Stimulated activated CD4-positive, alpha-beta T cell treated with anti-CD3 and anti-CD28 coated beads, Interleukin-4, amount 100 ng/mL, for 1 hour (primary cell): ENCODE measurements at places on chromosomes 2 and 18.
A peak's percentile ranks its signal among the peaks of the same experiment; 100 is the strongest.

DNA sequence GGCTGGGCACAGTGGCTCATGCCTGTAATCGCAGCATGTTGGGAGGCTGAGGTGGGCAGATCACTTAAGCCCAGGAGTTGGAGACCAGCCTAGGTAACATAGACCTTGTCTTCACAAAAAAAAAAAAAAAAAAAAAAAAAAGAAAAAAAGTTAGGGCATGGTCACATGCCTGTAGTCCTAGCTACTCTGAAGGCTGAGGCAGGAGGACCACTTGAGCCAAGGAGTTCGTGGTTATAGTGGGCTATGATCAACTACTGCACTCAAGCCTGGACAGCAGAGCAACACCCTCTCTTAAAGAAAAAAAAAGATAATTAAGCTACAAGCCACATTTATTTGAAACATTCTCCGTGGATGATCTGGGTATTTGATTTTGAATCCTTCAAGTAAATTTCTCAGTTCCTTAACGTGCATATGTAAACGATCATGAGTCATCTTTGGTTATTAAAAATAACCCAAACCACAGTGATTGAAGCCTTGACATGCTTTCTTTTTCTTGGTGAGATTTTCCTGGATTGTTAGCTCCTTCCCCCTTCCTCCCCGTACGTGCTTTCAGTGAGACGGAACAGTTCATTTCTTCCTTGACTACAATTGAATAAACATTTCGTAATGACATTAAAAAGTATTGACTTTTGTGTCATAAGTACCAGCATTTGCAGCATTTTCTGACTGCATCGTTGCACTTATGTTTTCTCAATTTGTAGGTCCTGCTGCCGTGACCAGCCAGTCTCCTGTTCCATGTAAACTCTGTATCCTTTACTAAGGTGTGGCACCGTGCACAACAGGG is 20.3 kb downstream of the RMC1 start:
- no peak for DNase-seq

DNA sequence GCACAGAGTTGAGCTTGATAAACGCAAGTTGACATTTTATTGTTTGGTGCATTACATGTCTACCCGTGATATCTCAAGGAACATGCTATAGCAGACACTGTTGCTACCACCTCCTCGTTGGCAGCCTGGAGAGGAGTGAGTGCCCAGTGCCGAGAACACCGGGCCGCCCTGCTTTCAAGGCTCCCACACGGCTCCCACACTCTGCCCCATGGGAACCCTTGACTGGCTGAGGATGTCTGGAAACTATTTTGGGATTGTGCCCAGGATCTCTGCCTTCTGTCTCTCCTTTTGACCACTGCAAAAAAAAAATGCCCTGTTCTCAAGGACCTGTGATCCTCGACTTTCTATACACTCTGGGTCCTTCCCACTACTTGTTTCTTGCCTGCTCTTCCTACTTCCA is 21.1 kb downstream of the TET3 start:
- DNase-seq, result no peak

- no peak for DNase-seq
These were observed 188.5 kb downstream of the HDAC4 start for GRCh38 chr2:239212121-239212928.

DNA sequence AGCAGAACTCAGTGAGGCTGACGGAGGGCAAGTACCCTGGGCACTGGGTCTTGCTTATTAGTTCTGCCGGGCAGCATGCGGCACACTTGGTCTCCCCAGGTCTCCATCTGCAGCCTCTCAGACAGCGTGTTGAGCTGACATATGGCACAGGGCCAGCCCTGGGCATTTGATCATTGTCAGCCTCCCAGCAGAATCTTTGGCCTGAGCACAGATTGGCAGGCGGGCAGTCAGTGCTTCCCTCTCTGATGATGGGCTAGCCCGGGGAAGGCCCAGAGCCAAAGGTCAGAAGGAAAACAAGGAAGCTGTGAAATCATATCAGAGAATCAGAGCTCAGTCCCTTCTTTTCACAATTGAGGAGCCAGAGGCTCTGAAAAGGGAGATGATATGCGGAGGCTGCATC is 150.1 kb upstream of the LRRTM1 start:
- DNase-seq, result no peak

DNA sequence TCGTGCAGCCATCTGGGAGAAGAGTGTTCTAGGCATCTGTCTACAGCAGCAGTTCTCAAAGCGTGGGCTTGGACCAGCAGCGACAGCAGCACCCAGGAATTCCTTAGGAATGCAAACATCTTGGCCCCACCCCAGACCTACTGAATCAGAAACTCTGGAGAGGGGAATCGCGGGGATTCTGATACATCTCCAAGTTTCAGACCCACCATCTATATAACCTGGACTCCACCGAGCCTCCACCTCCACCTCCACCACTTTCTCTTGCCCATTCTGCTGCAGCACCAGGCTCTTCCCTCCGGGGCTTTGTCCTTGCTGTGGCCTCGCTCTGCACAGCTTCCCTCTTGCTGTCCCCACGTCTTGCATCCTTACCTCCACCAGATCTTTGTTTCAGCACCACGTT is 256.4 kb downstream of the BCL2 start:
- DNase-seq, result no peak

DNA sequence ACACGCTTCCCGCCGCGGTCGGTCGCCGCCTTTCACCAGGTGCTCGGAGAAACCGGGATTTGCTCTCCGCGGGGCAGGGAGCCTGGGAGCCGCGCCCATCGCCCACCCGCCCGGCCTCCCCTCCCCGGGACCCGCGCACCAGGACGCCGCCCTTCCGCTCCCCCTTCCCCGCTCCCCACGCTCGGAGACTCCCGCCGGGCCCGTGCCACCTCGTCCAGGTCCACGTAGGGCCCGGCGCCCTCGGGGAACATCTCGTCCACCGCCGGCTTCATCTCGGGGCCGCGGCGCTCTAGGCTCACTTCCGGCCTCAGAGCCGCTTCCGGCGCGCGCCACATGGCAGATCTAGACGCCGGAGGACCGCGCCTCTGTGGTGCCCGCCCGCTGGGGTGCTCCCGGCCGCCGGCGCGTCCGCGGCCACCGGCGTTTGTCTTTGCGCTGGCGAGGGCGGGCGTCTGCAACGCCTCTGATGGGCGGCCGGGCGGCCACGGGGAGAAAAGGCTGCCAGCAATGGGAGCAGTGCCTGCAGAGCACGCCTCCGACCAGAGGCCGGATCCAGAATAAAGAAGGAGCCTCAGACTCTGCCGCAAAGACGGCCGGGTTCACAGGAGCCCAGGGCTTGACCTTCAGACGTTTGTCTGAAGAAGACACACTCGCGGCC is at the start of gene COPS9:
TSS of gene COPS9 (minus strand) at position 293 of the 658 bp plus-strand sequence. CDS start at position 272, 21 bp downstream.
- DNase-seq, result peak; percentile 89

DNA sequence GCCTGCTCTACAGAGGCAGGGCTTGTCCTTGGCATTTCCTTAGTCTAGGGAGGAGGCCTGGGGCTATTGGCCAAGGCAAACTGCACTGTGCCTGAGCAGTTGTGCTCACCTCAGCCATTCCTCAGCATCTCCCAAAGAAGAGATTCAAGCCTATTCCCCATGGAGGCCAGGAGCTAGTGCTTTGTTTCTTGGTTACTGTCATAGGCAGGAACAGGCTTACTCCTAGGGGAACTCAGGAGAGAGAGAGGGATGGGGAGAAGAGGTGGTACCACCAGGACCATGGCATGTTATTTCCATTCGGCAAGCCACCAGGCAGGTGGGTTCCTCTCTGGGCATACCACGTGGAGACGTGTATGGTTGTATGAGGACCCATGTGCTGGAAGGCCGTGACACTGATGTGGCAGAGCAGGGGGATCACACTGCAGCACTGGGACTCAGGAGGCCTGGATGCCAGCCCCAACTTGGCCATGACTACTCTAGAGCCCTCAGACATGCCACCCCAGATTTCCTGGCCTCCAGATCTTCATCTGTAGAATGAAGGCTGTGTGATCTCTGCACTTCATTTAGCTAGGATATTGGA is 233.7 kb downstream of the LOXHD1 start:
- no peak for DNase-seq

GRCh38 chr2:10393640-10393982 is 54.5 kb downstream of the ODC1 start:
- no peak for DNase-seq

DNA sequence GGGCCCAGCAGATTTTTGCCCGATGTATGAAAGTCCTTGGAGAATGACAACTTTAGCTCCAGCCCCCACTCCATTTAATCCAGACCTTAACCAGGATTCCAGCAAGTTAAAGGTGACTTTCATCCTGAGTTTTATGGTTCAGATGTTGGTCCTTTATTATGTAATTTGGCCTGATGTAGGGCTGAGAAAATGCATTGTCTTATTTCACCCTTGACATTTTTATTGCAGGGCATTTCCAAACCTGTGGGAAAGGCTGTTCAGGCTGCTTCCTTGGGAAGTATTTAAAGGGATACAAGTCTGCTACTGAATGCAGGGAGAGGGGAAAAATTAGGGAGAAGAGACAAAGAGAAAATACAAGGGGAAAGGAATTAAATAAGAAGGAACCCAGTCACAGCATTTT is 48.8 kb downstream of the ASB1 start:
- DNase-seq, result no peak

GRCh38 chr18:52130624-52131301 is 209.2 kb upstream of the DCC start:
- DNase-seq, result no peak

DNA sequence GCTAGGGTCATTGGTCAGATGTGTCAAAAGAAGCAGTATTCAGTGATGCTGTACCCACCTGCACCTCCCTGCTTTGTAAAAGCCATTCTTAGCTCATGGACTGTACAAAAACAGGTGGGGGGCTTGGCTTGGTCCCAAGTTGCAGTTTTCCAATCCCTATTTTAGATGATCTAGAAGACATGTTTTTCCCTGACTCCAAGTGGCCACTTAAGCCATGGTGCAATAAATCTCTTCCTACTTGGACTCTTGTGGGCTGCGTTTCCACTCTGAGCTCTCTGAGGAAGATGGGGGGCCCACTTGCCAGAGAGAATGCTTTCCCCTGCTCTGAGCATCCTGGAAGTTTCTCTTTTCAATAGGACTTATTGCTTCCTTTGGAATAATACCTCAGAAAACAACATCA is 57.0 kb upstream of the SPP2 start:
- DNase-seq, result no peak
